ENCODE measurements at places on chromosomes 3 and 15.

GRCh38 chr3:55923626-55924025, 436.5 kb upstream of the WNT5A start:
- no peak for DNase-seq

DNA sequence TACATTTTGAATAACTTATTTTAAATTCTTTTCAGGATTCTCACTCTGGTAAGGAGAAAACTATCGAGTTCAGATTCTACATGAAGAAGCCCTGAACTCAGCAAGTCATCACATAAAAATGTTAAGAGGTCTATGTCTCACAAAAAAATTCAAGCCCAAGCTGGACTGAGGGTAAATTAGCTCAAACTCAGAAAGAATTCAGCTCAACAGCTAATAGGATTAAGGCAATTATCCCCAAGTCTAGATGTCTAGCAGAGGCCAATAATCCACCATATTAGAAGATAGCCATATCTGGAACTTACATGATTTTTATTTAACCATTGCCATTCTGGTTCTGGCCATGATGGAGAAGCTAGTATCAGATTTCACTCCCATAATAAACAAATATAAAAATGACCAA, 909.7 kb downstream of the PLOD2 start:
- no peak for DNase-seq

DNA sequence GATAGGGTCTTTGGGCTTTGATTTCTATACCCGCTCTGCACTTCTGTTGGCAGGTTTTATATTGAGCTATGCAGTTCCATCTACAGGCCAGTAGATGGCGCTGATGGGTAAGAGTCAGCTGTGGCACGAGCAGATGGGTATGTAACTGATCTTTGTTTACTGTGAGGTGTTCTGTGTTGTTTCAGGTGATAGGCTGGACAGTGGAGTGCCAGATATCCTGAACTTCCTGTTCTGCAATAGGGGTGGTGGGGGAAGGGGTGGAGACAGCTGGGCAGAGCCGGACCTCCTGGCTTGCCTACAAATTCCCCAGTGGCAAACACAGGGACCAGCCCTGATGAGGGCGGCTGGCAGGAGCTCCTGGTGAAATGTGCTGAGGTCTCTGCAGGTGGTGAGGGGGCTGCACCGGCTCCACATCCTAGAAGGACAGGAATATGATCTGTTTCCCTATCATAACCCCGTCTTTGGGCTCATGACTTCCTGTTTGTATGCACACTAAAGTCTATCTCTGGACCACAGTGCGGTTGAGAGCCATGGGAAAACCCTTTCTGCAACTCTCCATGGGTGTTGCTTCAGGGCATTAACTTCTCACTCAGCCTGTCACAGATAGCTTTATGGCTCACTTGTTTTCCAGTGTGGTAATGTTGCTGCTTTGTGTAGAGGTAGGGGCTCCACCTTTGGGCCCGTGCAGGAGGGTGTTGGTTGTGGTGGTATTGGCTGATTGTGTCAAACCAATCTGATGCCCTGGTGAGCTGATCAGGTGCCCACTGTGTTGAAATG, 13.4 kb upstream of the FAM98B start:
- peak; percentile 50 for DNase-seq

DNA sequence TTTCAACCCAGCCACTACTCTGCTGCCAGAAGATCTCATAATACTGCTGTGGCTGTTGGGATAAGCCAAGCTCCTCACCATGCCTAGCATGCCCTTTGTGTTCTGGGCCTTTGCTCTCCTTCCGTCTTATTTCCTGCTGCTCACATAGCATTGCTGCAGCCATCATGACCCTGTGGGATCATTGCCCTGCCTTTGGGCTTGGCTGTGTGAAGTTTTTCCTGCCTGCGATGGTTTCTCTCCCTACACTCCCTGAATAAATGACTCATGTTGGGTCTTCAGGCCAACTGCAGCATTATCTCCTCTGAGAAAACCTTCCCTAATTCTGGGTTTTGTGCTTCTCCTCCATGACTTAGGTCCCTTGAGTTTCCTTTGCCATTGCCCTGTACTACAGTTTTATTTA, 20.8 kb upstream of the TRA2B start:
- no peak for DNase-seq

GRCh38 chr3:58989163-58989562, 60.7 kb downstream of the CFAP20DC start:
- DNase-seq: no peak

- DNase-seq: no peak
These were observed 820 bp upstream of the HMCES start for GRCh38 chr3:129277829-129278271.

DNA sequence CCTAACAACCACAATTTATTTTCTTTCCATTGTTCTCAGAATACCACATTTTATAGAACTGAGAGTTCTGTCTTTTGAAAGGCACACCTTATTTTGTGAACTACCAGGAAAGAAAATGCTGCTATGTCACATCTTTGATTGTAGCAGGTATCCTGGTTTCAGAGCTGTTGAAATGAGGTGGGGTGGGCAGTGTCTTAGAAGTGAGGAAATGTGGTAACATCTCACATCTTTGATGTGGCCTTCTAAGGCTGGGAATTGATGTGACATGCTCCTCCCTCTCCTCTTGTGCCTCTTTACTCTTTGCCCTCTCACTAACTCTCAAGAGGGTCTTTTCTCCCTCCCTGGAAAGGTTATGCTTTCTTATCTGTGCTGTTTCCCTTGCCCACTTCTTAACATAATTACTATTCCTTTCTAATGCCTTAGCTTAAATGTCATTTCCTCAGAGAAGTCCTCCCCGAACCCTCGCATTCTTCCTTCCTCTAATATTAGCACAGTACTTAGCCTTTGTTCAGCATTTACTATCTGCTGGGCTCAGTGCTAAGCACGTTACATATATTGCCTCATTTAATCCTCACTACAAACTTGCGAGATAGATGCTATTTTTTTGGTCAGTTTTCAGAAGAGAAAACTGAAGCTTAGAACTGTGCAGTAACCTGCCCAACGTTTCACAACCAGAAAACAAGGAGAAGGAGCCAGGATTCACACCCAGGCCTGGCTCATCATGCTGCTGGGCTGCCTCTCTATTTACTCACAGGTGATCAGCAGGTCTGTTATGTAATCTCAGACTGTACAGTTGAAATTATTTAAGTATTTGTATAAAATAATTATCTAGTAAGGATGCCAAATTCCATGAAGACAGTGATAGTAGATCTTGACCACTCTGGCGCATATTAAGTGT, 24.0 kb upstream of the SPTSSB start:
- DNase-seq: no peak

- no peak for DNase-seq
These were observed 92.2 kb downstream of the WNT7A start for GRCh38 chr3:13787533-13788132.

DNA sequence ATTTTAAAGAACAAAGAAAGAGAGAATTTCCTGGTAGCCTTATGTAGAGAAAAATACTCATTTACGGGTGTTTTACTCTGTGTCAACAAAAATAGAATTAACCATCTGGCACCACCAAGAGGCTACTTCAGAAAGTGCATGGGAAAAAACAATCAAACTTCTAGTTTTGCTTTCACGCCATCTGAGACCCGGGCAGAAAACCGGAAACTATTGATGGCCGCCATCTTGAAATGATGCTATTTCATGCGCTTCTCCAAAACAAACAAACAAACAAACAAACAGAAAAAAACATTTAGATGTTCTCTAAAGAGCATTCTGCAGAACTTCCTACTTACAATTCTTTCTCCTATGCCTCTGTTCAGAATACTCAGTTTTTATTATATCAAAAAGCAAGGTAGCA, 49.4 kb upstream of the SYNPR start:
- no peak for DNase-seq

- no peak for DNase-seq
These were observed 391.6 kb upstream of the PROK2 start for GRCh38 chr3:72176537-72177041.

GRCh38 chr3:34727700-34728099, 911.6 kb upstream of the ARPP21 start:
- DNase-seq: no peak

DNA sequence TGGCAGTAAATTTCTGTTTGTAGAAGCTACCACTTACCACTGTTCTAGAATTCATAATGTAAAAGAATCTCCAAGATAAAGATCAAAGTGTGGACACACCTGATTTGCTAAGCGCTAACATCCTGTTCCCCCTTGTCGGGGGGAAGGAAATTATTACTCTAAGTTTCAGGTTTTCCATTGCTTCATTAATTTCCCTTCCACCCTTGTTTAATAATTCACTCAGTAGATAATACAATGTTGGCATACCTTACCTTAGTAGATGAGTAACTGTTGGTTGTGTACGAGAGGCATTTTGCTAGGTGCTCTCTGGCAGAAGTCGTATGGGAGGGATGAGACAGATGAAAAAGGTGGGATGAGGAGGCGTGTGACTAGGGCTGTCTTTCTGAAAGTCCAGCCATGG, 641.2 kb upstream of the ARRDC4 start:
- DNase-seq: no peak
